ENCODE measurements at places on chromosomes 3 and 15.

DNA sequence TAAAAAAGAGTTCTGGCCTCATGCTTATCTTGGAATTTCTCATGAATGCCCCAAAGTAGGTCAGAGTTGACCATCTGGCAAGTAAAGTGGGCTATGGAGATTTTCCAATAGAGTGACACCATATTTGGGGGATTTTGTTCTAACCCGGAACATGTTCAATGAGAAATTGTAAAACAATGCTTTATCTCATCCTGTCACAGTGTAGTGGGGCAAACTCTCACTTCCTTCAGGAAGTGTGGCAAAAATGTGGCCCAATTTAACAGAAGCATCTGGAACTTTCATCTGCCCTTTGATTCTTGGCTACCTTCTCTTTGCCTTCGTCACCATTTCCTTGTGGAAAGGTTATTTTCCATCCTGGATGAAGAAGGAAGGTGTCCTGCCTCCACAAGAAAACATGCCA is 70.8 kb downstream of the ADAMTS9 start:
- DNase-seq = no peak

GRCh38 chr3:172513488-172513887 is 9.7 kb downstream of the TNFSF10 start:
- DNase-seq = no peak

DNA sequence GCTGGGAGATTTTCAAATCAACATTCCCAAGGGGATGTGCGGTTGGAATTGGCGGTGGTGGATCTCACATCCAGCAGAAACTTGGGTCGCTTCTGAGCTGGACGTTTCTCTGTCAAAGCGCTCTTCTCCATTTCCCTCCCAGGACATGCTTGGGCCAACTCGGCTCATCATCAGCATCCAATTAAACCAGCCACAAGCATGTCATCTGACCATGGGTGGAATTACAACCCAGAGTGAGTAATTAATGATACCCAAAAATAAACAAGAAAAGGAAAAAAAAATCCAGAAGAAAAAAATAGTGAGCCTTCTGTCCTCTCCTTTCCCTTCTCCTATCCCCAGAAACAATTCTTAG is 111.2 kb downstream of the XXYLT1 start:
- no peak for DNase-seq

DNA sequence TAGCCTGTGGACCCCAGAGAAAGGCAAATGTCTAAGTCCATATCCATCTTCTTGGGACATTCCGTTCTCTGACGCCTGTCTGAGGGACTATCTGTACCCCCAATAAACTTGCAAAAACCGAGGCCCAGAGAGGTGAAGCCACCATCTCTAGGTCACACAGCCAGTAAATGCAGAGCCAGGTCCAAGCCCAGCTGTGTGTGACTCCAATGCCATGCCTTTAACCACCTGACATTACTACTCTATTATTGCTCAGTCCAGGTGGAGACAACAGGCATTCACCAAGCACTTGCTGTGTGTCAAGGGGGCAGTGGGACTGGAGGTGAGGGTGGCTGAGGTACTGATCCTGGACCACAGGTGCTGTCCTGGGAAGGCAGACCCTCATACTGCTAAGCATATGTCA is 25.4 kb downstream of the CYP8B1 start:
- no peak for DNase-seq

DNA sequence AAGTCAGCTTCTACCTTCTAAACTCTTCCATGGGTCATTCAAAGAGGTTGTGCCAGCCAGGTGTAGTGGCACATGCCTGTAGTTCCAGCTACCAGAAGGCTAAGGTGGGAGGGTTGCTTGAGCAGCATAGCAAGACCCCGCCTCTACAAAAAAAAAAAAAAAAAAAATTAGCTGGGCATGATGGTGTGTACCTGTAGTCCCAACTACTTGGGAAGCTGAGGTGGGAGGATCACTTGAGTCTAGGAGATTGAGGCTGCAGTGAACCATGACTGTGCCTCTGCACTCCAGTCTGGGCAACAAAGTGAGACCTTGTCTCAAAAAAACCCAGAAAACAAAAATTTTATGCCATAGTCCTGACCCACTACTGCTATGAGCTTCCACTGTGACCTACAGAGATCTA is 126.8 kb downstream of the MDFIC2 start:
- no peak for DNase-seq

DNA sequence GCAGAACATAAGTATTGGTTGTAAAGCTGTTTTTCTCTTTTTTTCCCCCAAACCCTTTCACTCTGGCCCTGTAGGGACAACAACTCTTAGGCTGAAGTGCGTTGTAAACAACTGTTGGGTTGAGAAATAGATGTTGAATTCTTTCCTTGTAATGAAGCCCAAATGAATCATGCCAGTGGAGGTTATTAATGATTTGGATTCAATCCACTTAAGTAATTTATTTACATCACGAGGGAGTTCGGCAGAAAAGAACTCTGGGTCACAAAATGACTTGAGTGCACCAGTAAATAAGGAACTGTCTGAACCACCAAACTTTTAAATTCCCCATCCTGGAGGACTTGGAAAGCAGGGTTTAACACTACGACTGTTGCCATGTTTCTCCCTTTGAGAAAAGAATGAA is 218.9 kb downstream of the PDZRN3 start:
- no peak for DNase-seq

GRCh38 chr3:18835021-18835420 is 313.3 kb upstream of the KCNH8 start:
- no peak for DNase-seq

DNA sequence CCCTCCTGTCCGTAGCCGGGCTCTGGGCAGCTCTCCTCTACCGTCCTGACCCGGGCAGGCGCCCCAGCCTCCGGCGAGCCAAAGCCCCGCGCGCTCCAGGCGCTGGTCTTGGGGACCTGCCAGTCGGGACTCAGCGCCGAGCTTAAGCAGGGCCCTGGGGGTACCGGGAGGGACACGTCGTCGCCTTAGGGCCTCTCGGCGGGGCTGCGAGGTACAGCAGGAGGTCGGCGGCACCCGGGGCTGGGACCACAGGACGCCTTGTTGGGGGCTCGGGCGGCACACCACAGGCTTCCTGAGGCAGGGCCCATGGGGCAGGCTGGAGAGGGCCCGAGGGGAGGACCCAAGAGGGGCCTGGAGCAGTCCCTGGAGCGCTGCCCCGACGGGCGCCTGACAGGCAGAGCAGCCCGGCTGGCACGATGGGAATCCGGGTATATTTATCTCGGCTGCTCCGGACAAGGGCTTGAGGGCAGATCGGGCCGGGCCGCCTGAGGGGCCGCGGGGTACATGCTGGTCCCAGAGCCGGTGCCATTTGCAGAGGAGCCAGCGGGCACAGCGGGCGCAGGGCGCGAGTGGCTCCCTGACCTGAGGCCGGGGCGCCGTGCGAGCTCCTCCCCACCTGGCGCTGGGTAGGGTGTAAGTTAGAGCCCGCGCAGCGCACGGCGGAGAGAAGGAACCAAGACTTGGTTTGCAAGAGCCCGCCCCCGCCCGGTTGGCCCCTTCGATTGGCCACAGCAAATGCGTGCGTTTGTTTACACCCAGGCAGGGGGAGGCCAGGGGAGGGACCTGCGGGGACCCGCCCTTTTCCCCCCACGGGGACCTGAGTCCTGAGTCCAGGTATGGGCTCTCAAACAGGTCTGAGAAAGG is 574 bp downstream of the SLC38A3 start:
- peak; percentile 16 for DNase-seq

DNA sequence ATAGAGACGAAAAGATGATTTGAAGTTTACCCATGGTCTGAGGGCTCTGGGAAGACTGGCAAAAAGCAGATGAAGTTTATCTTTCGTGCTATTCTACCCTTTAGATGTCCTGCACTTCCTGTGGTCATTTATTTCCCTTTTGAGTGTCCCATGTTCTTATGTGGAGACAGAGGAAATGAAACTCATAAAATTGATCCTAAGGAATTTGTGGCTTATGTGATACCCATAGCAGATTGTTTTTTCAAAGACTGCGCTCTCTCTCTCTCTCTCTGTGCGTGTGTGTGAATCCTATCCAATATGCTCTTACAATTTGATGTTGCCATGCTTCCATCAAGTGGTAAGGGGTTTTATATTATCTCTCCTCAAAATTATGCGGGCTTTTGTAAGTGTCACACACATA is 607.5 kb upstream of the DPPA4 start:
- no peak for DNase-seq

DNA sequence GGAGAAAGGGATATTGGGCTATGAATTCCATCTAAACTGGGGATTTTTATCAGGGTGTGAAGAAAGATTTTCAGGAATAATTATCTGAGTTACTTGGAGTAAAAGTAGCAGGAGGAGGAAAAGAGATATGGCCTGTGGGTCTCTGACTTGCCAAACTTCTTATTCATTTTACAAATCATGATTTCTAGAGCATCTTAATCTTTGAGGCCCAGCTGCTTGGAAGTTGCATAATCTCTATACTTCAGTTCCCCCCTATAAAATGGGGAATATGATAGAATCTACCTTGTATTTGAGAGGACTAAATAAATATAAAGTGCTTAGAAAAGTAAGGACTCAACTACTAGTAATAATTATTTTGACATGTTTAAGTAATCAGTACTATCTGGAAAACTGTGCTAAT is 11.0 kb upstream of the GABPB1 start:
- DNase-seq = no peak

- no peak for DNase-seq
Observed at GRCh38 chr15:73127302-73127936, 75.2 kb downstream of the NEO1 start.

- DNase-seq = no peak
Observed at GRCh38 chr15:38670128-38671005, 105.8 kb upstream of the RASGRP1 start.

- DNase-seq = no peak
Observed at GRCh38 chr3:134929976-134930375, 134.9 kb downstream of the EPHB1 start.

GRCh38 chr3:138687236-138687635 is 78.7 kb downstream of the FAIM start:
- no peak for DNase-seq

- no peak for DNase-seq
Observed at GRCh38 chr15:36363335-36363734, 216.1 kb upstream of the CDIN1 start.

GRCh38 chr15:93486407-93487117 is 397.6 kb upstream of the RGMA start:
- no peak for DNase-seq

DNA sequence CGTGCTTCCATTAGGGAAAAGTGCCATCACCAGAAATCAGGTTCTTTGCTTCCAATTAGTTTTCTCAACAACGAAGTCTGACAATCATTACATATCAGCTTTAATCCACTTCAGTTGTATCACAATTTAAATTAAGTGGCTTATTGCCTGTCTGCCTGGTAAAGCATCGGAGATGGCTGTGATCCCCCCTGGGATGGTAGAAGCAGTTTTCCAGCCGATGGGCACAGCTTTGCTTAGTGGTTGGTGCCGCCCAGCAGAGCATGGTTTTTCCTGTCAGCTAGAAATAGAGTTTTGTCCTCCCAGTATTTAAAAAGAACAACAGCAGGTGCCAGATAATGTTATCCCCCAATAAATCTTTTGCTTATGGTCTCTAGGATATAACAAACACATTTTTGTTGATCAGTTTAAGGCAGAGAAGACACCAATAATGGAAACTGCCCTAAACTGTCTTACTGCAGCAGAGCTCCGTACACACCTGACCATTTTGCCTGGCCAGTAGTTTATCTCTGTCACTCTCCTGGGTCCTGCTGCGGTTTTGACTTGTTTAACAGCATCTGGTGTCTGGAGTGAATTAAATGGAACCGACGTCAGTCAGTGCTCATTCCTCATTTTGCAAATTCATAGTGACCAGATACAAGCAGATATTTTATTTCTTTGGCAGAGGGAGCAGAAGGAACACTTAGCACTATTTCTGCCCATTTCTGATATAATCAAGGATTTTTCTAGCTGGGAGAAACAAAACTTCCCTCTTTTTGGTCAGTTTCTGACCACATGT is 79.1 kb downstream of the SLC49A4 start:
- DNase-seq = no peak
